ENCODE measurements at places on chromosomes 11 and 22.

DNA sequence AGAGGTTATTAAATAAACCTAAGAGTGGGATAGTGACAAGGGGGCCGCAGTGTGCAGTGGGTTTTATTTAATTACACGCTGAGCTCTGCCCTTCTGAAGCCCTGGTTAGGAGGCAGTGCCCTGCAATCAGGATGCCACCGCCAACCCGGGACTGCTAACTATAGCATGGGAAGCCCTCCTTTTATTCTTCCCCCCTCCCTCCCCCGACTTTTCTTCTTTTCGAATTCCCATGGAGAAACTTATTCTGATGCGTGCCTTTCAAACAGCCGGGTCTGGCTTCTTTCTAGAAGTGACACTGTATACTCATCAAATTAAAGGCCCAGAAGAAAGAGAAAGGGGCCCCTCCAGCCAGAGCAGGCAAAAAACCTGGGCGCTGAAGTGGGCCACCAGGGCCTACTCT, 91.3 kb upstream of the ANO1 start:
- DNase-seq = no peak

DNA sequence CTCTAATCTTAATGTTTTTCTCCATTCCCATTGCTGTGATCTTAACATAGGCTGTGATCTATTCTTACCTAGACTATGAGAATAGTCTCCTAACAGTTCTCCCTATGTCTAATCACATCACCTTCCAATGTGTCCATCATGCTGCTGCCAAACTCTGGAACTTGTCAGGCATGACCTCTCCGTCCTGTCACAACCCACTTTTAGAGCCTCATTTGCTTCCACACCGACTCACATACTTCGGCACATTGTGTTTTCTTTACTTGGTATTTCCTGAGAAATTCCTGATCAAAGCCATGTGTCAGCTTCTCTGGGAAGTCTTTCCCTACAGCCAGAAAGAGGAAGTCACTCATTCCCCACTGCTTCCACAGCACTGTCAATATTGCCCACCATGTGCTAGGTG, 40.5 kb upstream of the BIRC3 start:
- no peak for DNase-seq

DNA sequence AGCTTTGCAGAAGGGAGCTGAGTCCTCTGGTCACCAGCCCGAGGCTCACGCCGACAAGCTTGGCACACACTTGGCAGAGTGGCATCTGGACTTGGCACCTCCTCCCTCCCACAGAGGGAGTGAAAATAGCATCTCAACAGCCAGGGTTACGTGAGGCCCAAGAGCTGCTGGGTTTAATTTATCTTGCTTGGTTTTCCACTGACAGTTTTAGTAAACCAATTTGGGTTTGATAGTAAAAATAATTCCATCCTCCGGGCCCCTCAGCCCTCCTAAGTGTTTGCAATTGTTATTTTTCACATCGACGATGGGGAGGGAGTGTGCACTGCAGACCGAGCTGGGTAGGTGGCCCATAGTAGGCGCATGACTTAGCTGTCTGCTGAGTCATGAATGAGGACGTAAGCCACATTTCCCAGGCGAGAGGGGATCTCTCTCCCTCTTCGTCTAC, 107.6 kb upstream of the ASPHD2 start:
- DNase-seq = no peak

DNA sequence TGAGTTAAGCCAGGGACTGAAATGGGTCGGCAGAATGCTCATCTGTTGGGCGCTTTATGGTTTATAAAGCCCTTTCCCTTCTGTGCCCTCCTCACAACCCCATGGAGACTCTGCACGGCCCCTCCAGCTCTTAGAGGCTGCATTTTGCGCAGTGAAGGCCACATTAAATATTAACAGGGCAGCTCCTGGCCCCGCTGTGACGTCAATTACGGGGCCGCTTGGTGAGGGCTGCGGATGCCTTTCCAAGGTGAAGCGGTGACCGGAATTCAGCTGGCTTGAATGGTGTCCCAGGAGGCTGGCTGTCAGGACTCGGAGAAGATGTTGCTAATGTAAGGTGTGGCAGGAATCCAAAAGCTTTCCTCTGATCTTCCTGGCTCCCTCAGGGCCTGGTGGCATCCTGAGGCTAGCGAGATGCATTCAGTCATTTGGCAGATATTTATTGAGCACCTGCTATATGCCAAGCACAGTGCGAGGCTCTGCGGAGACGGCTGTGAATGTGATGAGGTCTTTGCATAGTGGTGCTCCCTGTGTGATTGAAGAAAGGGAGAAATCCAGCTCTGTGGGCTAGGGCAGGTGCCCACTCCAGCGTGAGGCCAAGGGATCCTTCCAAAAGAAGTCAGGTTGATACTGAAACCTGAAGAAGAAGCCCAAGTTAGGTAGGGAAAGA, 10.4 kb upstream of the YWHAH start:
- DNase-seq = no peak

DNA sequence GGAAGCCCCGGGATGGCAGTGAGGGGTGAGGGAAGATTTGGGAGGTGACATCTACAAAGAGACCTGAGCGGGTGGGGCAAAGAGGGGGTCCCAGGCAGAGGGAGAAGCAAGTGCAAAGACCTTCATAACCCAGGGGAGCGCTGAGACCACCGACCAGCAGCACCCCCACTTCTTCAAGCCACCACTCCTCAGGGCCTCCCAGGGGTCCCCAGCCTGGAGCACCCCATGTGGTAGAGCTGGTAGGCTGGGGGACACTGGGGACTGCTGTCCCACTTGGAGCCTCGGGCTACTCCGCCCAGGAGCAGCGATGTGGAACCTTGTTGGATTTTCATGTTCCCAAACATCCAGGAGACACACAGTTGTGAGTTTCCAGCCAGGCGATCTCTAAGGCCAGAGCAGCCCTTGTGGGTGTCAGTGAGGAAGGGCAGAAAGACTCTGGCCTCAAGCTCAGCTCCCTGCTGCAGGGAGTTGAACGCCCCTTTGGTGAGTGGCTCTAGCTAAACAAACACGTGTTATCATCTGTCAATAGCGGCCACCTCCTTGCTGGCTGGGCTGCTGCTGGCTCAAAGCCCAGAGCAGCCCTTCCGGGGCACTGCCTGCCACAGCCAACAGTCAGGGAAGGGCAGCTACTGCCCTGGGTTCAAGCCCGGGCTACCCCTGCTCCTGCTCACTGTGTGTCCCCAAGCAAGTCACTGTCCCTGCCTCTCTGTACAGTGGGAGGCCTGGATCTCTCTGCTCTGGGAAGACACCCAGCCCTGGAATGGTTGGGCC, 25.7 kb upstream of the CHKA start:
- no peak for DNase-seq

- DNase-seq = no peak
These were observed 23.9 kb downstream of the ELFN2 start for GRCh38 chr22:37403267-37403960.

DNA sequence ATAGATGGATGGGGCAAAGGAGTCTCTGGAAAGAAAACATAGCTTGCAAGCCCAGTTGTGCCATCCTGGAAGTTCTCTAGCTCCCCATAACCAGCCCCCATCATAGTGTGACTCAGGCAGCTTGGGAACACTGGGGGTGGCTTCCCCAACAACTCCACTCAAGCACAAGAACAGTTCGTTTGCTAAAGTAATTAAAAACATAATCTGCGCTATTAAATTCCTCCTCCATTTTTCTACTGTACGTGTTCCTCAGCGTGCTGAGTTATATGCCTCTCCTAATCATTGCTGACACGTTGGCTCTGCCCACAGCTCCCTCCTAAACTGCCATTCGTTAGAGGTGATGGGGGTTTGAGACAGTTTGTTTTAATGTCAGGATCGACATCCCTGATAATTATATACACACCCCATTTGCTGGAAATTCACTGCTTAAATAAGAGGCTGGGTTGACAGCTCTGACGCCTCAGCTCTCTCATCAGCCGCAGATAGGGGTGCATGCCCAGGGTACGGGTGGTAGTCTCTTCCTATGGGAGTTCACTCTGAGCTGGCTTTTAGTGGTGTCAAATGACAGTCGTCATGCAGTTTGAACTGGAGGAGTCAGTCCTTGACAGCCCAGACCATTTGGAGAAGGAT, 59.5 kb upstream of the SEZ6L start:
- no peak for DNase-seq

- DNase-seq = no peak
These were observed 5.5 kb downstream of the CATSPER1 start for GRCh38 chr11:66020618-66021357.

GRCh38 chr11:33262011-33262645, 4.9 kb downstream of the HIPK3 start:
- DNase-seq = no peak

DNA sequence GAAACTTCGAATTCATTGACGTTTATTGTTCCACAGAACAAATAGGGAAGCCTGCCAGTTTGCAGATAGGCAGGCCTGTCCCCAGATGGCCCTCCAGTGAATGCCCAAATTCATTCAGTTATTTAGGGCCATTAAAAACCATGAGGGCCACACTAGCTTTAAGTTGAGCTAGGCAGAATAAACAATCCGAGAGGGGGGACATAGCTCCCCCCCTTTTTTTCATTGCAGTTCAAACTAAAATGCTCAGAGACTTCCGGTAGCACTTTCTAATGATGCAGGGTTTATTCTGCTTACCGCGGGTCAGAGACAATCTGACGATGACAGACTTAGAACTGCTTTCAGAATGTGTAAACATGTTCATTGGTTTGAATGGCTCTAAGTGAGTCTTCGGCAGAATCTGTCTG, 72.0 kb downstream of the ZBTB16 start:
- no peak for DNase-seq

DNA sequence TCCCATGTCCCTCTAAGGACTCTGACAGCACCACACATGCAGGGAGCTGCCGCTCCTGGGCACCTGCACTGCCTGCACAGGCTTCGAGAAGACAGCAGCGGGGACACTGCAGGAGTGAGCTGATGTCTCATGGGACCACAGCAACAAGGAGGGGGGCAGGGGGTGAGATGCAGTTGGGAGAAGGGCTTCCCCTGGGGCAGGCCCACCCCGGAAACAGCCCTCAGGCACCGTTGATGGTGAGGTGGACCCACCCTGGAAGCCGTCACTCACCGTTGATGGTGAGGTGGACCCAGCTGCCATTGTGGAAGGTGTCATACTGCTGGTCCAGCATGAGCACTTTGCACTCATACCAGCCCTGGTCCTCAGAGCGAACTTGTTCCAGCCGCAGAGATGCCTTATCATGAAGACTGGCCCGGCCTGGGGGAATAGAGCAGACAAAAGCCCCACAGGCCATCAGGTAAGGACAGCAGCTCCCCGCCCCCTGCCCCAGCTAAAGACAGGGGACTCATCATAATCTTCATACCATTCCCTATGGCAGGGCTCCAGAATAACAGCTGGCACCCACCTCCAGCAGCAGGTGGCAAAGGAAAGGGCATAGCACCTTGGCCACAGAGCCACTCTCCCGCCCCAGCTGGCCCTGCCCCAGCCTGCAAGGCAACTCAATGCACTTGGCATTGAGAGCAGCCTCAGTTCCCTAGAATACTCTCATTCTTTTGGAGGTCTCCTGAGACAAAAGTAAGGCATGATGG, 12.6 kb downstream of the IGSF9B start:
- no peak for DNase-seq

GRCh38 chr22:33271390-33272161, 213.4 kb upstream of the SYN3 start:
- DNase-seq = no peak

- no peak for DNase-seq
These were observed 4.5 kb downstream of the GSTT2 start for GRCh38 chr22:23984430-23984829.

GRCh38 chr11:31150011-31150410, 219.5 kb downstream of the DCDC1 start:
- no peak for DNase-seq

DNA sequence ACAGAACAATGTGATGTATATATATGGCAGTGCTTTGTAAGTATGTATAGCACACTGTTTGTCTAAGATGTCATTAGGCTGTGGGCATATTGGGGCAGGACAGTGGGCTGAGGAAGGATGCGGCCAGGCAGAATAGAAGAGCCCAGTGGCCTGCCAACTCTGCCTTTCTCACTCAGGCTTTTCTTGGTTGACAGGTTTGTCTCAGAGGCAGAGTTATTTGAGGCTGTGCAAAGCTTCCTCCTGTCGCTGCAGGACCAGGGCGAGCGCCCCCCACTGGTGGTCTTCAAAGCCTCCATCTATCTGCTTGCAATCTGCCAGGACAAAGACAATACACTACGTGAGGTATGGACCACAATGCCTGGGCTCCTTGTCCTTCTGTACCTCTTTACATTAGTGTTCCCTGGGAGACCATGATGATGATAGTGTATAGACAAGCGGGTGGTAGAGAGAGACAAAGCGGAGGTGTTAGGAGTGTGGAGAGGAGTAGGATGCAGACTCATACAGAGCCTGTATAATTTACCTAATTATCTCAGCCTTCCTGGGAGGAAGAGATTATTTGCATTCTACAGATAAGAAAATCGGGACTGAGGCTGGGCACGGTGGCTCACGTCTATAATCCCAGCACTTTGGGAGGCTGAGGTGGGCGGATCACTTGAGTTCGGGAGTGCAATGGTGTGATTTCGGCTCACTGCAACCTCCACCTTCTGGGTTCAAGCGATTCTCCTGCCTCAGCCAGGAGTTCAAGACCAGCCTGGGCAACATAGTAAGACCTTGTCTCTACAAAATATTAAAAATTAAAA, 37.3 kb upstream of the CCDC134 start:
- DNase-seq = no peak

DNA sequence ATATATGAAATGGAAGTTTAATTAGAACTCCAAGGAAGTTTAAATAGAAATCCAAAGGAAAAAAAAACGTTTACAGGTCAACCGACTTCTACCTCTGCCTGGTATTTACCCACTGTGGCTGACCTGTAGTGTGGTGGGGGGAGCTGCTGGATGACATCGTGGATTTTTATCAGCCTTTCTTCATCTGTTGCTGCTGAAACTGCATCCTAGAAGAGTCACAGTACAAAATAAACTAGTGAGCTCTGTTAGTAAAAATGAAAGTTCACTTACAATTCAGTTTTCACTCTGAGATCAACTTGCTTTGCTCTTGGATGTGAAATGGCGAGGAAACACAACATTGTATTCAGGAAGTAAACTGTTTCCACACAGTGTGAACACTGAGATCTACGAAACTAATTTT, 43.2 kb upstream of the TP53AIP1 start:
- DNase-seq = no peak

DNA sequence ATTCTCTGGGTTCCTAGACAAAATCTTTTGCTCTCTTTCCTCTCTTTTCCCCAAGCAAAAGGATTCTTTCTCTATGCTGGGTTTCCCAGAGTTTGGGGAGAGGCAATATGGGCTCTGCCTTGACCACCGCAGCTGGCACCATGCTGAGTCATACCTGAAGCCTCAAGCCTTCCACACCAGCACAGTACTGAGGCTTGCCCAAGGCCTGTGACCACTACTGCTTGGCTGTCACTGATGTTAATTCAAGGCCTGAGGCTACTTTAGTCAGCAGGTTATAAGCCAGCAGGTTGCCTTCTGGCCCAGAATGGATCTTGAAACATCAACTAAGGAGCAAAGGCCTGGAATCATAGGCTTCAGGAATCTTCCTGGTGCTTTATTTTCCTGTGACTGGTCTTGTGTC, 185.3 kb downstream of the DYNC2H1 start:
- no peak for DNase-seq

- no peak for DNase-seq
These were observed 73.9 kb upstream of the FGF3 start for GRCh38 chr11:69892986-69893555.

DNA sequence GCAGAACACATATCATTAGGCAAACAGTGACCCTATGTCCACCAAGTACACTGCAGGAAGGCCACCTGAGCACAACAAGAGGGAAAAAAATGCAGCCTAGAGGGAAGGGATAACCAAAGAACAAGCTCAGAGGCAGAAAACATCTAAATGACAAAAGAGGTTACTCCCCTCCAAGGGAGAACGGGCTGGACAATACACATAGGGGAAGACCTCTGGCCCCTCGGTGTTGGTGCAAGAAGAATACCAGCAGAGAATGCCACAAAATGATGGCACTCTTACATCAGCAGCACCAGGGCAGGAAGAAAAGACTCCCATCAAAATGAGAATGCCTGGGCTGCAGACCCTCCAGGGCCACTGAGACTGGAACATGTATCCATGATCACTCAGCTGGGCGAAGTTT, 66.6 kb upstream of the OPCML start:
- no peak for DNase-seq

All from effector memory CD4-positive, alpha-beta T cell (primary cell).